LoVo (cell line): ENCODE measurements at places on chromosomes 12 and 14.

DNA sequence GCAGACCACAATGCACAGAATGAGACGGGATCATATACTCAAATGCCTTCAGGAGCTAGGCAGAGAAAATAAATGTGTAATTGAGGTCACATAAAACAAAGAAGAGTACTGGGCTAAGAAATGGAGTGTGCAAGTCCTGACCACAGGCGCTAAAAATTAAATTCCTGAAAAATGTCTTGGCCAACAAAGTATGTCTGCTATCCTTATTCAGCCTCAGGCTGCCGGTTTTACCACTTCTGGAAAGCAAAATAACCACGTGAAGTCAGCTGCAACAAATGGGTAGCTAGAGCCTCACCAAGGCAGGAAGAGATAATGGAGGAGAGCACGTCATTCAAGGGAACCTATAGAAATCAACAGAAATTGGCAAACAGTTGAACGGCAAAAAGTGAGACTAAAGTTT is 3.1 kb downstream of the PYGL start:
- no peak for DNase-seq

DNA sequence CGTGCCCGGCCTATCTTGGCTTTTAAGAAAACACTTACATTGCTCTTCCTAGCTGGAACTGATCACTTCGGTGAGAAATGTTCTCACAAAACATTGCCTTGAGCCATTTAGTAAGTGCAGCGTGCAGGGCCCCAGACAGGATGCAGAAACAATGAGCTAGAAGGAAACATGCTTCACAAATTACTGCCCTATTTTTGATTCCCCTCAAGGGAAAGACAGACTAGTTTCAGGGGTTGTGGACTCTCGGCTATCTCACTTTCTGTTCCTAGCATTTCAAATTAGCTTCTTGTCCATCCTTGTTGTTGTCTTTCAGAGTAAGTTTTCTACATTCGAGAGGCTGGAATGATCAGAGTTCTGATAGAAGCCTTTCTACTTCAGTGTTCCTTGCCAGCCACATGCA is 21.6 kb downstream of the TGFB3 start:
- no peak for DNase-seq

DNA sequence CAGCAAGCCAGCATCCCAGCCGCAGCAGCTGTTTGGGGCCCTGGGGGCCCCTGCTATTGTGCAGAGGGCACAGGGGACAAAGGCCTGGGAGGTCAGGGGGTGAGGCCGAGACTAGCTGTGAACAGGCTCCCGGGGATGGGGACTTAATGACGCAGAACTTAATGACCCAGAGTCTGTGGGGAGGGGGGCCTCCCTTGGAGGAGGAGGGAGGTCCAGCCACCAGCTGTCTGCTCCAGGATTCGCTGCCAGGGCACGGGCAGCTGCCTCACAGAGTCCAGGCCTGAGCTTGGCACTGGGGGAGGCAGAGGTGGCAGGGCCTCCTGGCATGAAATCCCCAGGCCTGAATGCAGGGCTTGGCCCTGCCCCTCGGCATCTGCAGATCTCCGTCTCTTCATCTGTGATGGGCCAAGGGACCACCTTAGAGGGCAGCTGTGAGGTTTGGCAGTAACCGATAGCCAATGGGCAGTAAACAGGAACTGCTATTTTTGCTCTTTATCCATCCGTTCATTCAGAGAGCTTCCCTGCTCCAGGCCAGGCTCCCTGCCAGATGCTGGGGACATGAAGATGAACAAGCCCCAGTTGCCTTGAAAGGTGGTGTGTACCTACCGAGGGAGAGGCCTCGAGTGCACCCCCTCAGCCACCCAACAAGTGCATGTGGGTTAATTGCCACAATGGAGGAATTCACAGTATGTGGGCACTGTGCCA is 6.7 kb downstream of the FAM222A start:
- no peak for DNase-seq

DNA sequence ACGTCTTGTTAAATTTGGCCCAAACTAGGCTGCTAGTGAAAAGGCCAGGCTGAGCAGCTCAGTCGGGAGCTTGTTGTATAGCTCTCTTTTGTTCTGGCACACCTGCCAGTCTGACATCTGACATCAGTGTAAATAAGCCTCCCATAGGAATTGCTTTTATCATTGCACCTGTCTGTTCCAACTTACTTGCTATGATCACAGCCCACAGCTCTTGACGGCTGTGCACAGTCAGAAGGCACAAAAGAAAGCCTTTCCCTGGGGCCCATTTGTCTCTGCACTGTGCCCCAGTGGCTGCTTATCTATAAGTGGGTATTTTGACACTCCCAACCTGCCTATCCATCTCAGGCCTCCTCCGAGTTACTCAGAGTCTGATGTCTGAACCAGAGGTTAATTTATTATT is 324.5 kb downstream of the NUAK1 start:
- no peak for DNase-seq

- DNase-seq = peak; percentile 70
Observed at GRCh38 chr12:10740182-10740581, 17.1 kb upstream of the YBX3 start.

DNA sequence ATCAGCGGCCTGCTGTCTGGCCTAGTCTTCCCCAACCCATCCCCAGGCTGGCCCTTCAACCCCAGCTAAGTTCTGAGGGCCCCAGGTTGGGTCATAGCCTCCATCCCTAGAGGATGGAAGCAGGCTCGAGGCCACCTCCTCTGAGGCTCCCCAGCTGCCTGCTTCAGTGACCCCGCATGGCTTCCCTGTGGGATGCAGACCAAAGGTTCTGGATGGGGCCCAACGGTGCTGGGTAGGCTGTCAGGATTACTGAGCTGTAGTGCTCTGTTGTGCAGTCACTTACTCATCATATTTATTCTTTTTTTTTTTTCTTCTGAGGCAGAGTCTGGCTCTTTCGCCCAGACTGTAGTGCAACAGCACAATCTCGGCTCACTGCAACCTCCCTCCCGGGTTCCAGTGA is 92.0 kb downstream of the IRF2BPL start:
- no peak for DNase-seq

DNA sequence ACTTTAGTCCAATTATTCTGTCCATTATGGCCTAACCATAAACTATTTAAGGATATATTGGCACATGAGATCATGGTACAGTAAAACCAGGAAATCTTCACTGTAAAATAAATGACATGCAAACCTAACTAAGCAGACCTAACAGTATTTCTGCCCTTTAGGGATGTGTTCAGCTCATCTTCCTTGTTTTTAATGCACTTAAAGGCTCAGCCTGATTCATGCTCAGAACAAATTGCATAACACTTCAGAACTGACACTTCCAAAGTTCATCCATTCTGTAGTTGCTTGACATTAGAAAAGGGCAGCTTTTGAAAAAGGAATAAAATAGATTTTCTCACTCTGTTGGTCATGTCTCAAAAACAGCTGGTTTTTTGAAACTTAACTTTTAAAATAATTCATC is 708.5 kb downstream of the C12orf50 start:
- DNase-seq = no peak

DNA sequence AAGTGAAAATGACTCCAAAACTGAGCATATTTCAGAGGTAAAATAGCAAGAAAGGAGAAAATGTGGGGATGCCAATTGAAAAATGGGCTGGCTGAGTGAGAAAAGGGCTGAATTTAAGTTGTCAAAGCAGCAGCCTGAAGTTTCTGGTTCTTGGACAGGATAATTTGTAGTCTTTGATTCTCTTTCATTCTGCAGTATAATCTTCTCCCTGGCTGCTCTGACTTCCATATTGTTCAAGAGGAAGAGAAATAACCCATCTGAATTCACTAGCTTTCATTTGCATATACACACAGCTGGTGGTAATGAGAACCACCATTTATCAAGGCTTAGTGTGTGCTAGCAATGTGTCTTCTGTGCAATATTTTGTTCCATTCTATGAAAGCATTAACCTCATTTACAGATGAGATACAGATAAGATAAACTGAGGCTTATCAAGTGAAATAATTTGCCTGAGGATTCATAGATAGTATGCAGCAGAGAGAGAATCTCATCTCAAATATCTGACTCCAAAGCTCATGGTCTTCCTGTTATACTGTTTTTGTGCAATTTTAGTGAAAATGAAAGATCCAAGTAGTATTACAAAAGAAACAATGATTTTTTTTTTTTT is 184.2 kb downstream of the TMTC2 start:
- no peak for DNase-seq

GRCh38 chr12:45532113-45532512 is 197.4 kb upstream of the ARID2 start:
- no peak for DNase-seq

GRCh38 chr14:56341766-56342493 is 223.7 kb downstream of the PELI2 start:
- no peak for DNase-seq

DNA sequence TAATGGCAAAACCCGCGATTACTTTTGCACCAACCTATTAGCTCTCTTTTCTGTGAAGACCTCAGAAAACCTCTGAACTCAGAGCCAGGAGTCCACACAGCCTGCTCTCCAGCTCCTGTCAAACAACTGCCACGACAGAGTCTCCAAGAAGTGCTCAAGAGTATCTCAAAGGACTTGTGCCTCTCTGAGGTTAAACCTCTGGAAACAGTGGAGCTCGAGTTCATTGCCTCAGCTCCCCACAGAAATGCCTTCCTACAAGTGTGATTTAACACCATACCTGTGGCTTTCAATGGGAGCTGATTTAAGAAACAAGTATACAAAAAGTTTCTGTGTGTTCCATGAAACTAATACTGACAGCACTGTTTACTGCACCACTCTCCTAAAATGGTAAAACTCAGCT is 20.1 kb downstream of the ACTN1 start:
- DNase-seq = no peak

- no peak for DNase-seq
Observed at GRCh38 chr12:50666023-50666422, 97.9 kb upstream of the ATF1 start.

- no peak for DNase-seq
Observed at GRCh38 chr14:43706900-43707299, 800.2 kb downstream of the FSCB start.

DNA sequence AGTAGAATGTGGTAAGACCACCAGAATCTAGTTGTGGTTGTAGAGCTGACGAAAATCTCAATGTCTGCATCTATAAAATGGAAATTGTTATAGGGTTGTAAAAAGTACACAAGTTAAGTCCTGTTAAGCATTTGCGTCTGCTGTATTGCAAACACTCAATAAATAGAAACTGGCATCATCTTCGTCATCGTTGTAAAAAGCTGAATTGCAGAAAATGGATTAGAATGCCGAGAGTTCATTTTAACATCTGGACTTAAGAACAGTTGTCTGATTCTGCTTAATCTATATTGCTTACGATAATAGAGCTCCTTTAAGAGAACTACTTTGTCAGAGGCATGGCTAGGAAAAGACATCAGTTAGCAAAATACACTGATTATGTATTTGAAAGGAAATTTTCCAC is 33.2 kb downstream of the KCNMB4 start:
- no peak for DNase-seq

GRCh38 chr12:52918351-52918750 is 13.5 kb upstream of the KRT8 start:
- DNase-seq = no peak

DNA sequence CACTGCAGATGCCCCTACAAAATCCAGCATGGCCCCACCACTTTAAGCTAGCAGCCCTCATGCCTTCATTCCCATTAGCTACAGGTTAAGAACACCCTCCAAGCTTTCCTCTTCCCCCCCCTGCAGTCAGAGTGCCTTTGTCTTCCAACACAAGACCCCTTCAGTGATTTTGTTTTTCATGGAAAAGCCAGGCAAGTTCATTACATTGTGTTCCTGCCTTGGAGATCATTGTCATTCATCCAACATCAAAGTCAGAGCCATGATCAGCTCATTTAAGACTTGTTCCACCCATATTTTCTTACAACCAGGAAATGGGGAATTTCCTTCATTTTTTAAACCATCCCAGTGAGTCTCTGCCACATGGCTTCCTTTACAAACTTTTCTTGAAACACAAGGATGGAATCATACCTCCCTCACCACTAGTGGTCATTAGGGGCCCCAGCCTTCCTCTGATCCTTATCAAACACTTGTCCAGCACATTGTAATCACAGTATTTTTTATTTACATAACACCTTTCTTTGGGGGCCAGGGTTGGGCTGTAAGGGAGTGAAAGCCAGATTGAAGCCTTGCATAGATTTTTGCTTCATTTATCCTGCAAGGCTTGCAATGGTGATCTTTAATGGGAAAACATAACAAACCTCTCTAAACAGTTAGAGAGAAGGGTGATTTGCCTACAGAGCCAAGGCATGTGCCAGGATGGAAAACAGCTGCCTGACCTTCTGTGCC is 765.3 kb downstream of the MED13L start:
- no peak for DNase-seq

DNA sequence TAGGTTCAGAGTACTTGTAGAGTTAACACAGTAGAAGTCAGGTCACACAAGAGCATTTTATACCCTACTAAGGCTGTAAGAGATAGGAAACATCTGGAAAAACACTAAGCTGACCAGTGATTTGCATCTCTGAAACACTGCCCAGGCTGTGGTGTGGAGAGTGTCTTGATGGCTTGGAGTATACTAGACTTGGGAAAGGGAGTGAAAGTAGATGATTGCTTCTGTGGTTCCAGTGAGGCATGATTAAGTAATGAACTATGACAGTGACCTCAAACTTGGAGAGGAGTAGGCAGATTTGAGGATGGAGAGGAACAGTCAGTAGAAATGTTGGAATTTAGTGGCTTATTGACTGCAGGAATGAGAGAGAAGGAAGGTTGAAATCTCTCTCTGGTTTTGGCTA is 201.2 kb downstream of the FLRT2 start:
- no peak for DNase-seq

- DNase-seq = peak; percentile 93
Observed at GRCh38 chr14:57268161-57269069, at the start of the genes AP5M1 and EXOC5. Gene AP5M1 (plus strand): TSS chr14:57268971. CDS start chr14:57269315, 344 bp downstream. Gene EXOC5 (minus strand): TSS chr14:57268905. CDS start chr14:57268648, 257 bp downstream.

DNA sequence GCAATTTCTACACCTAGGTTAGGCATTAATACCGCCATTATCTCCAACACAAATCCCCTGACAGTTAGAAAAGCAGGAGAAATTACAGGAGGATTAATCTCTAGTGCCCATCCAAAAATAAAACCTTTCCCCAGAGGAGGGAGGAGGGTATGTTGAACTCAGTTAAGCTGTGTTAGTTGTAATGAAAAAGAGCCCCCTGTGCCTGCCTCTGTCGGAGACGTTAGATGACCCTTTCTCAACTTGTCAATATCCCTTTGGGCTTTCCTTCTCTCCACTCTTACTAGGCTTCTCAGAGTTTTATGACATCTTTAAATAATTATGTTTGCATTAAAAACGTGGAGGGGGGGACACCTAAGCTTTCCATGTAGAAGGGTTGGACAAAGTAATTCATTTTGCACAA is 278.2 kb downstream of the PDZRN4 start:
- DNase-seq = no peak

DNA sequence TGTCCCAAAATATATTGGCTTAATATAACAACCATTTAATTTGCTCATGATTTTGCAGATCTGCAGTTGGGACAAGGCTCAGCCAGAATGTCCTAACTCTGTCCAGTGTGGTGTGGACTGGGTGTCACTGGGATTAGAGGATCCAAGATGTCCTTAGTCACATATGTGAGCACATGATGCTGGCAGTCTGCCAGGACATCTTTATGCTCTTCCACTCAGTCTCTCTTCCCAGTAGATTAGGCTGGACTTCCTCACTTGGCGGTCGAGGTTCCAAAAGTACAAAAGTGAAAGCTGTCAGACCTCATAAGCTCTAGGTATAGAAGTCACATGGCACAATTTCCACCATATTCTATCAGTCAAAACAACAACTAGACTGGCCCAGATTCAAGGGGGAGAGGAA is 167.9 kb upstream of the NTF3 start:
- DNase-seq = no peak
